Stimulated activated CD8-positive, alpha-beta memory T cell treated with anti-CD3 and anti-CD28 coated beads, Interleukin-12 subunit alpha, Interleukin-12 subunit beta, amount 100 ng/mL, for 4 hours (primary cell): ENCODE measurements at places on chromosomes 3 and 15.
A peak's percentile ranks its signal among the peaks of the same experiment; 100 is the strongest.

DNA sequence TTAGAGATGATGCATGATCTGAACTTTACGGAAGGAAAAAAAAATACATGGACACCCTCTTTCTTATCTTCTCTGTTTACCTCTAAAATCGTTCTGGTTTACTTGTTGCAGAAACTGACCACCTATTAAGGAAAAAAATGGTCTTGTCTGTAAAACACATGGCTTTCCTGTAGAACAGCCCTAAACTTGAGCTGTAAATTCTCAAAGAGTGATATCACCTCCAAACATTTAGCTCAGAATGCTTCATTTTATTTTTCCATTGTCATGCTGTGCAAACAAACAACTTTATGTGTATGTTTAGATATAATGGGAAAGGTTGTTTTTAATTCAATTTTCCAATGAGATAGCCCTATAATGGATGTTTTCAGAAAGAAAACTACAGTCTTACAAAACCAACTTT is 237.4 kb upstream of the NR2F2 start:
- no peak for DNase-seq

- DNase-seq = no peak
These were observed 25.4 kb downstream of the ADPGK start for GRCh38 chr15:72758182-72758581.

DNA sequence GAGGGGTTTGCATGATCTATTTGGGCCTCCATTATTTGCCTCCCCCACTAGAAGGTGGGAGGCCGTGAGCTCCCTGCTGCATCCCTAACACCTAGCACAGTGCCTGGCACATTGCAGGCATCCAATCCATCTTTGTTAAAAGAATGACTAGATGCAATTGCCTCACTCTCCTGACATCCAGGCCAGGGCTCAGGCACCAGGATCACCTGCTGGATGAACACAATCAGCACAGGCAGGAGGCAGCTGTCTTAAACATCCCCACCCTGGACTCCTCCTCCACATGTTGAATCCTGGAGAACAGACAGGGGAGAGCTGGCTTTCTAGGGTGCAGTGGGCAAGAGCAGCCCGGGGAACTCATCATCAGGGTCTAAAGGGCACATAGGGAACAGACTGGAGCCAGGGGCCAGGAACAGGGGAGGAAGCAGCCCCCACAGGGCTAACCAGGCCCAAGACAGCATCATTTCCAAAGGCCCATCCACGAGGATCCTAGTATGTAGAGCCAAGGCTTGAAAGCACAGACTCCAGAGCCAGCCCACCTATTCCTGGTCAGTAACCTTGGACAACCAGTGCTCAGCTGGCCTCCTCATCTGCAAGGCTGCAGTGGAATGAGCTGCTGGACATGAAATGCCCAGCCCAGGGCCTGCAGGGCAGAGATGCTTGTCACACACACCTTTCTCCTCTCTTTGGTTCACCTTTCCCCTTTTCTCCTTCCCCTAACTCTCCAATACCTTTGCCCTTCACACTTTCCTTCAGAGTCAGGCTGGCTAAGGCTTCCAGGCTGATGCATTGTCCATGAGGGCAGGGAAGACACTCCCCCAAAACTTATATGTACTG is 254.4 kb upstream of the TLE3 start:
- DNase-seq = no peak

DNA sequence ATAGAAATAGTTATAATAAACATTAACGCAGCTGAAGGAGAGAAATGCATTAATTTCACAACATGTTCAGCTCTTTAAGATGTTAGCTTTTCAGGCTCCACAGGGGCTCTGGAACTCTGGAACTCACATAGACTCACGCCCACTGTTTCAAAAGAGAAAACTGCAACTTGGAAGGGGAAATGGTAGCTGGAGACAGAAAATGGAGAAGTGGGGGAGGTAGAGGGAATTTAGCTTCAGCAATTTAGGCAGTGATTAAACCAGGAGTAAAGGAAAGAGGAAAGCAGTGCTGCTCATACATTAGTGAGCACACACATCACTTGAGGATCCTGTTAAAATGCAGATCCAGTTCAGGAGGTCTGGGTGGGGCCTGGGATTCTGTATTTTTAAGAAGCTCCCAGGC is 274.8 kb upstream of the TRIM42 start:
- DNase-seq = no peak

- DNase-seq = no peak
These were observed 20.3 kb downstream of the LRCH3 start for GRCh38 chr3:197811343-197811742.

GRCh38 chr15:63553388-63553791 is 43.8 kb upstream of the FBXL22 start:
- DNase-seq = no peak

GRCh38 chr15:24075420-24076089 is 388.4 kb upstream of the NDN start:
- DNase-seq = no peak

DNA sequence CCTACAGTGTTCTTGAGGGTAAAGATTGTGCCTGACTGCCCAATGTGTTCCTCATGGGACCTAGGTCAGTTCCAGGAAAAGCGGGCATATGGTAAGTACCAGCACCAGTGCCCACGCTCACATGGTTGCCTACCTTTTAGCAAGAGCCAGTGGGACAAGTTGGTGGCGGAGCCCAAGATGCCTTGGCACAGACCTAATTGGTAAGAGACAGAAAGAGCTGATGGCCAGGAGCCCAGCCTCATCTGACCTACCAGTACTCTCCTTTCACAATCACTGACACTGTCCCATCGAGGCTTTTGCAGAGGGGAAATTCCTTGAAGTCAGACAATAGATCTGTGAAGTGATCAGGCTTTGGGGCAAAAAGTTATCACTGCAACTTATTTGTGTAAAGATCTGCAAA is 98.4 kb upstream of the BCL6 start:
- no peak for DNase-seq

DNA sequence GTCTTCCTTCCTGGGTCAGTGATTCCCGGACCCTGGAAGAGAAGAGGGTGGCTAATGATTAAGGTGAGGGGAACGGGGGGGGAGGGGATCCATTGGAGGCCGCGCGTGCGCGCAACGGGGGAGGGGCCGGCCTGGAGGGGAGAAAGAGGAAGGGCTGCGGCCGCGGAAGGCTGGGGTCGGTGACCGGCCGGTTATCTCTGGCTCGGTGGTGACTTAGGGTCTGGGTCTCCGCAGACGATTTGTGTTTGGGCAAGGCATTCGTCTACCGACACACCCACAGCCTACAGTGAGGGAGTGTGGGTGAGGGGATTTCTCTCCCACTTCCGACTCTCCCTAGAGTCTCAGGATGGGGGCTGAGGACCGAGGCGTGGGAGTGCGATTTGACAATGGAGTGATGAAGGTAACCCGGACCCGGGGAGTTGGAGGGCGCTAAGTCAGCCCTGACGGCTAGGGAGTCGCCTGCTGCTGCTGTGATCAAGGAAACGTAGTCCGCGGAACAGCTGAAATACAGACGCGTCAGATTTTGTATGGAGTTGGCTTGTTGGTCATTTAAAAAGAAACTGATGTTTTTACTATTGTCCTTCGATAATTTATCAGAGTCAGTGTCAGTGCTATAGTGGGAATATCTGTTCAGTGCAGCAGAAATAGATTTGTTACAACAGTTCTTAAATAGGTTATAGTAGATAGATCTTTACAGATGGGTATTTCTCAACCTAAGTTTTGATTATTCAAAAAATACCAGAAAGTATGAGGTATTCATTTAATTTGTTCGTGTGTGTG is 733 bp downstream of the RNF111 start:
- DNase-seq = peak; percentile 47

- no peak for DNase-seq
These were observed 298.1 kb downstream of the NSUN3 start for GRCh38 chr3:94360987-94361386.

GRCh38 chr3:195119461-195120266 is 151.3 kb downstream of the XXYLT1 start:
- no peak for DNase-seq

DNA sequence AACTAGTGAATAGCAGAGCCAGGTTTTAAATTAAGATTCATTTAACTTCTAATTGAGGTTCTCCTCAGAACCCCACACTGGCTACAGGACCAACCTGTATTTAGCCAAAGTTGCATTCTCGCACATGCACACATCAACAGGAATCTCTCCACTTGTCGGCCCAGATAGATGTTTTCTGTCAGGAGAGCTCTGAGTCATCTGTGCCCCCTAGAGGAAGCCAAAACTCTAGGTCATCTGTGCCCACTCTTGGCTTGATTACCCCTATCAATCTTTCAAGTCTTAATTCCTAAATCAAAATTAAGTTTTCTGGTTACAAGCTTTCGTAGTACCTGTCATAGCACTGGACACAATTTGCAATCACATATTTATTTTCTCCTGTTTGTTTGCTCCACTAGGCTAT is 104.9 kb upstream of the EOMES start:
- DNase-seq = no peak

- DNase-seq = no peak
These were observed 103.2 kb upstream of the TJP1 start for GRCh38 chr15:29925227-29926082.

GRCh38 chr3:173921732-173922131 is 524.2 kb downstream of the NLGN1 start:
- DNase-seq = no peak

GRCh38 chr3:121818578-121818977 is 16.3 kb downstream of the IQCB1 start:
- no peak for DNase-seq

- DNase-seq = peak; percentile 81
These were observed 99.7 kb upstream of the LIPC start for GRCh38 chr15:58331913-58332675.

DNA sequence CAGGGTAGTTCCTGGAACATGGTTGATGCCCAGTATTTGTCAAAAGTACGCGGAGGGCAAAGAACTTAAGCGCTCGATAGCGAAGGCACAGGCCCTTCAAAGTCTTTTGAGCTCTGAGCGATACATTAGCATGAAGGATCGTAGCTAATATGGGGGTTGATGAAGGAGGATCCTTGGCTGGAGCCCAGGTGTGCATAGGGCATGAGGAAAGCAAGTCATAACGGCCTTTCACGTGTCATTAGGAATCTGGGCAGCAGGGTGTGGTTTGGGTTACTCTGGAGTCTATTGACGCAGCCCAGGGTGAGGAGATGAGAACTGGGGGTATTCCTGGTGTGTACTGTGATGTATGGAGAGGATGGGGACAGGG is 31.7 kb downstream of the SPINK8 start:
- no peak for DNase-seq

- no peak for DNase-seq
These were observed 48.7 kb downstream of the ETV5 start for GRCh38 chr3:186060222-186060621.

DNA sequence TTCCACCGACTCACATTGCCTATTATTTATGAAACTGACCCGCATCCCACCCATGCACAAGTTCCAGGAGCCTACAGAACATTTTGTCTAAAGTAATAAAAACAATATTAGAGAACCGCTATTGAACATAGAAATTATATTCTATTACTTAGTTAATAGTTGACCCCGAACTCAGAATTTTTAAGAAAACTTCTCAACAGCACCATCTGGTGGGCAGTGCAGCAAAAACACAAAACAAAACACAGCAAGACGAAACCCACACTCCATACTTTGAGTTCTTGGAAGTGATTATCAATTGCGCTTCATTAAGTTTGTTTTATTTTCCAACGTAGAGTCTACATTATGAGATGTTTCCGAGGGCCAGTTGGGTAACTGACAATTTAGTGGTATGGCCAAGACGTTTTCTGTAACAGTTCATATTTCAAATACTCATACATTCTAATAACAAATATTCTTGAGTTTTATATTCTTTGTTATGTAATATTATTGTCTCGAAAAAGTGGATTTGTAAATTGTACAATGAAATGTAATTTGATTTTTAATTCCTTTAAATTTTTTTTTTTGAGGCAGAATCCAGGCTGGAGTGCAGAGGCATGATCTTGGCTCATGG is 24.0 kb upstream of the C3orf70 start:
- no peak for DNase-seq

GRCh38 chr3:135271177-135272025 is 476.3 kb downstream of the EPHB1 start:
- no peak for DNase-seq

- no peak for DNase-seq
These were observed 206.0 kb downstream of the THRB start for GRCh38 chr3:24288496-24289236.
